ENCODE measurements at places on chromosomes 6 and 20. TPM values are rescaled to one million over a fixed set of nuclear protein-coding genes. Genes with fewer than 3 reads are reported as not detected.

EPHA7 gene
- total RNA-seq = 8.7 TPM

SLC17A1 gene
- total RNA-seq = 0.51 TPM

BPIFB4 gene
- 1.1 TPM for total RNA-seq

HFE gene
- 16.6 TPM for total RNA-seq

SPINT3 gene
- not detected for total RNA-seq

SIRPB2 gene
- 0.36 TPM for total RNA-seq

NFKBIL1 gene
- total RNA-seq = 38.0 TPM

- no peak overlapping the region for H3K27ac ChIP-seq
- H3K4me1 ChIP-seq = no peaks in the 10 kb centered on the region
- DNase-seq = no peak
- no peaks in the 10 kb centered on the region for H3K27me3 ChIP-seq
- H3K36me3 ChIP-seq = no peaks in the 10 kb centered on the region
Observed at GRCh38 chr6:160973311-160974250, 18.0 kb upstream of the MAP3K4 start.

GRCh38 chr20:56343861-56344381 is 14.9 kb upstream of the FAM210B start:
- no peak overlapping the region for H3K27ac ChIP-seq
- peak; percentile 39 for DNase-seq
- H3K27me3 ChIP-seq = no peaks in the 10 kb centered on the region
- H3K4me3 ChIP-seq = peak overlapping the region; percentile 15

DNA sequence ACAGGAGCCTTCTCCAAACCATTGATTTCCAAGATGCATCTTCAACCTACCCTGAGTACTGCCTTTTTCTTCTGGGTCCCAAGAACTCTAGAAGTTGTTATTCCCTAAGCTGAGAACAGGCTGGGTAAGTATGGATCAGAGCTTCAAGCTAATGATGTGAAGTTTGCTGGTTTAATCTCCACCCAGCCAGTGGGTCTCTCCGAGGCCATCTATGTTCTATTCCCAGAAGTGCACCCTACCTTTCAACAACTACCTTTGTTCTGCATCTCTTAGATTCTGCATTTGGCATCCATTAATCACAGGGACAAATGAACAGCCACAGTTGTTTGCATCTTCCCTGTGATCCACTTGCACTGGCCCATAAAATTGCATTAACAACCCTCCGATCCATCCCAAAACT is 246.2 kb downstream of the HIVEP2 start:
- no peak overlapping the region for H3K4me3 ChIP-seq
- DNase-seq = no peak
- H3K27ac ChIP-seq = no peak overlapping the region
- no peaks in the 10 kb centered on the region for H3K27me3 ChIP-seq

- DNase-seq = no peak
- H3K27ac ChIP-seq = no peak overlapping the region
- H3K36me3 ChIP-seq = no peaks in the 10 kb centered on the region
- H3K4me3 ChIP-seq = no peak overlapping the region
Observed at GRCh38 chr20:61968036-61968810, 97.5 kb downstream of the TAF4 start.

- H3K27me3 ChIP-seq = no peaks in the 10 kb centered on the region
- no peak for DNase-seq
- no peak overlapping the region for H3K27ac ChIP-seq
- H3K36me3 ChIP-seq = no peaks in the 10 kb centered on the region
- H3K4me3 ChIP-seq = no peak overlapping the region
Observed at GRCh38 chr6:72271531-72271930, 350.3 kb upstream of the KCNQ5 start.

DNA sequence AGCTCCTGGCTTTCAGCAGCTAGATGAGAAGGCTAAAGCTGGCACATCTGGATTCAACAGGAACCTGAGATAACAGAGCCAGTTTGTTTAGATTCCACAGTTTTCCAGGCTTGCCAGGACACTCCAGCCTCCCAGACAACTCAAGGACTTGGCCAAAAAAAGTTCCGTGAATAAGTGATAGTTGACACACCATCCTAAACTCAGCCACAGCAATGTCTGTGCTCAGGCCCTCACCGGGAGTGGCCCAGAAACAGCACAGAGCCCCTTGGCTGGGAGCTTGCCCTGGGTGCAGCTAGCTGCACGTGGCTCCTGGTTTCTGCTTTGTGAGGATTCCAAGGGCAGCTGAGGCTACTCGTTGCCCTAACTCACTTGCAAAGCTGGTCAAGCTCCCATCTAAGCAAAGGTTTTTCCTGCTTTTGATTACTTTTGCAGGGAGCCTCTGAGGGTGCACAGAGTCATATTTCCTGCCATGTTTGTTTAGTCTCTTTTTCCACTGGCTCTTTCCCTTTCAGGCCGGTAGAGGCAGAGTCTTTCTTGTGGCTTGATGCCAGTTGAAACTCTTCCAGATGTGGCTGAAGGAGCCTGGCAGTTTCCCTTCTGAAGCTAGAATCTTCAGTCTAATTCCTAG is 118.3 kb upstream of the ECI2 start:
- no peak overlapping the region for H3K4me3 ChIP-seq
- no peak overlapping the region for H3K27ac ChIP-seq
- no peaks in the 10 kb centered on the region for H3K36me3 ChIP-seq
- no peaks in the 10 kb centered on the region for H3K27me3 ChIP-seq
- peak; percentile 28 for DNase-seq

DNA sequence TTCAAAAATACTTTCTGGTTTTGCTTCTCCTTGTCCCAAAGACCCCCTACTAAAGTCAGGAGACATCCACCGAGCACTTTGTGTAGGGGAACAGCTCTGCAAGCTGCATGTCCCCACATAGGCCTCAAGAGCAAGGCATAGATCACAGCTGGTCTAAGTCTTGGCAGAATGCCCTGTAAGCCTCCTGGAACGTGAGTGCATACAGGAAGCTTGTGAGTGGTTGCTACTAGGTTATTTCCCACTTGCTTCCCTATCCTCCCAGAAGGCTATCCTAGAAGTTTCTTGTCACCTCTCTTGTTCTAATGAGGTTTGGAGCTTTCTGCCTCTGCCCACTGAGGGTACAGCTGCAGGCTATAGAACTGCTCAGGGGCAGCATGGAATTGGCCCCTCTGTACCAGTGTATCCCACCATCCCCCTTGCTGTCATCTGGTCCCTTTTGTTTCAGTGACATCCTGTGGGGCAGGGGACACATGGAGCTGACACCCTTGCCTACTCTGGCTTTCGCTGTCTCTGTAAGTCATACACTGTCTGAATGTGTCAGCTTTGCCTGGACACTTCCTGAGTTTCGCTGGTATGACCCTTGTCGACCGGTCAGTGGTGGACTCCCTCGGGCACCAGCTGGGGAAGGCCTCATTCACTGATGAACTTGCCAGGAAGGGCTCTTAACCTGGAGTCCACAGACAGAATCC is 35.6 kb upstream of the KCNK16 start:
- no peak for DNase-seq
- H3K27ac ChIP-seq = no peak overlapping the region
- H3K4me3 ChIP-seq = no peak overlapping the region
- no peaks in the 10 kb centered on the region for H3K36me3 ChIP-seq

GRCh38 chr20:36202891-36203338 is 33.4 kb upstream of the AAR2 start:
- H3K27me3 ChIP-seq = no peaks in the 10 kb centered on the region
- H3K36me3 ChIP-seq = no peaks in the 10 kb centered on the region
- DNase-seq = peak; percentile 52
- H3K4me3 ChIP-seq = no peak overlapping the region
- H3K4me1 ChIP-seq = no peaks in the 10 kb centered on the region

- H3K36me3 ChIP-seq = no peaks in the 10 kb centered on the region
Observed at GRCh38 chr6:41756354-41756753, 9.2 kb upstream of the PGC start.

GRCh38 chr6:27812078-27812804 is 100.0 kb downstream of the OR2B2 start:
- H3K27me3 ChIP-seq = no peaks in the 10 kb centered on the region
- no peaks in the 10 kb centered on the region for H3K4me1 ChIP-seq
- H3K4me3 ChIP-seq = no peak overlapping the region
- no peak for DNase-seq

GRCh38 chr6:118746145-118746824 is 94.9 kb upstream of the CEP85L start:
- DNase-seq = no peak
- no peak overlapping the region for H3K27ac ChIP-seq

DNA sequence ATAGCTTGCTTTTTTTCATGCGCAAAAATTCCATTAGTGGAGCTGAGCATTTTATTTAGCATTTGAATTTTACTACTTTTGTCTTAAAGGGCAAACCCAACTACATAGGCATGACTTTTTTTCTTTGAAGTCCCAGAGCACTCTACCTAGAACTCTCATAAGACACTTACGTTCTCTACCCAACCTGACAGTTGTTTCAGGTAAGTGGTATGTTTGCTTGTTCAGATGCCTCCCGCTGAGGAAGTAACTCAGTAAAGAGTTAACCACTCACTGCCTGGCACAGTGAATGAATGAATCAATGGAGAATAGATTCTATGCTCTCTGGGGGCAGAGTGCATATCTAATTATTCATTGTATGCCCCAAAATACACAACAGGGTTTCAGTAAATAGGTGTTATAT is 212.3 kb upstream of the PRDM1 start:
- H3K27ac ChIP-seq = no peak overlapping the region
- no peaks in the 10 kb centered on the region for H3K4me1 ChIP-seq
- DNase-seq = no peak
- H3K4me3 ChIP-seq = no peak overlapping the region
- no peaks in the 10 kb centered on the region for H3K36me3 ChIP-seq

DNA sequence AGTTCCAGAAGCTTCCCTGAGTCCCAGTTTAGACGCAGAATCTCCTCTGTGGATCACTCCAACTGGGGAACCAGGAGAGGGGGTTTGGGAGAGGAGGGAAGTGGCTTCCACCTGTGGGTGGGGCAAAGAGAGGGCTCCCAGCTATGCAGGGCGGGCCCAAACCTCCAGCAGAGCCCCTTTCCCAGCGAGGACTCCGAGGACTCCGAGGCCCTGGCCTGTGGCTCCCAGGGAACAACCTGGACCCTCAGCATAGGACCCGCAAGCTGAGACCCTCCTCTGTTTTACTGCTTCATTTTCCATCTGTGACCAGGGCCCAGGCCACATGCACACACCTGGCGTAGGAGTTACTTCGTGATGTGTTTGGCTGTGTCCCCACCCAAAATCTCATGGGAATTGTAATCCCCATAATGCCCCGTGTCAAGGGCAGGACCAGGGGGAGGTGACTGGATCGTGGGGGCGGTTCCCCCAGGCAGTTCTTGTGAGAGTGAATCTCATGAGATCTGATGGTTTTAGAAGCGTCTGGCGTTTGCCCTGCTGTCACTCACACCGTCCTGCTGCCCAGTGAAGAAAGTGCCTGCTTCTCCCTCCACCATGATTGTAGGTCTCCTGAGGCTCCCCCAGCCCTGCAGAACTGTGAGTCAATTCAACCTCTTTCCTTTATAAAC is 27.9 kb downstream of the NTSR1 start:
- no peaks in the 10 kb centered on the region for H3K36me3 ChIP-seq
- no peak for DNase-seq
- no peak overlapping the region for H3K27ac ChIP-seq
- no peak overlapping the region for H3K4me3 ChIP-seq
- H3K27me3 ChIP-seq = peaks cover 2% of the 10 kb centered on the region

DNA sequence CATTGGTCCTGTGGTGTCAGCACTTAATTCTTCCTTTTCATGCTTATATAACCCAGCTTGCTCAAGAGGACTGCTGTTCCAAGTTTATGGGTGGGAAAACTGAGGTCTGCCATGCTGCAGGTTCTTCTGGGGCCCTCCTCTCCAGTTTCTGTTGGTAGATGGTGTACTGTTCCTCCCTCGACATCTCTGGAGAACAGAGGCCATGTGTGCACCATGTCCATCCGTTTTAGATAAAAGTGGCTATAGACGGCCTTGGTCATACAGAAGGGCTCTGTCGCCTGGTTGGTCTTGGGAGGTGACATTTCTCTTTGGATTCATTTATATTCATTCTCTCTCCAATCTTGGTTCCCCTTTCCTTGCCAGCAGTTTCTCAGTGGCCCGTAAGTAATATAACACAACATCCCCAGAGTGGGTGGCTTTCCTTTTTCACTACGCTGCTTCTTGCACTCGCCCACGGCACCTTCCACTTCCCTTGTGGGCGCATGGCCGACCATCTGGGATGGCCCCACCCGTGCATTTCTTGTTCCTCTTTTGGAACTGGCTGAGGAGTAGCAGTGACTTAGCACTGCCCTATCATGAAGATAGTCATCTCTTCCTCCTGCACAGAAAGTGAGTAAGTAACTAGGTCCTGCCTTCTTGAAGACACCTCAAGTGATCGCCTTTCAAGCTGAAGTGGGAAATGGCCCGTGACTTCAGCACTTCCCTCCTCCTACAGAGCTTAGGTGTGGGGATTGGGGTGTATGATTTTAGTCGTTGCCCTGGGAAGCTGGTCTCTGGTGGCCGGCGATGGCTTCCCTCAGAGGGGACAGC is 94.2 kb downstream of the RREB1 start:
- no peaks in the 10 kb centered on the region for H3K27me3 ChIP-seq
- peak overlapping the region; percentile 80 for H3K27ac ChIP-seq
- DNase-seq = no peak
- no peak overlapping the region for H3K4me3 ChIP-seq
- H3K36me3 ChIP-seq = no peaks in the 10 kb centered on the region
